ENCODE measurements at places on chromosomes 5 and 9.

DNA sequence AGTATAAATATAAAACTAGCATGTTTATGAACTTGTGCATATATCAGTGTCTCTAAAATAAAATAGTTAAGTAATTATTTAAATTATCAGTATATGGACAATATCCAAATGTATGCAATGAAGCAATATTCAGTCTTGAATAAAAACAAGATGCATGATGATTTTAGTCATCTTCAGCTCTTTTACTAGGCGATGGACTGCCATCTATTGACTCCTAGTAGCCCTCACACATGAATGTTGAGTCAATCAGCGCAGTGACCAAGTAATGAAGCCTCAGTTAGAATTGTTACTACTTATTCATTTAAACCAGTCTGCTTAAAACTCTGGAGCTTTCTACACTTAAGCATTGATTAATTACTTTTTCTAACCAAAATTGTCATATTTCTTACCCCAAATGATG is 92.9 kb upstream of the GRHPR start:
- peak; percentile 20 for DNase-seq

GRCh38 chr5:18749763-18750162 is 1115.5 kb downstream of the TAF11L14 start:
- DNase-seq = no peak

GRCh38 chr9:115170358-115171073 is 52.6 kb upstream of the TNC start:
- DNase-seq = no peak

- no peak for DNase-seq
Measured at GRCh38 chr9:98066235-98066634, 9.7 kb downstream of the NANS start.

DNA sequence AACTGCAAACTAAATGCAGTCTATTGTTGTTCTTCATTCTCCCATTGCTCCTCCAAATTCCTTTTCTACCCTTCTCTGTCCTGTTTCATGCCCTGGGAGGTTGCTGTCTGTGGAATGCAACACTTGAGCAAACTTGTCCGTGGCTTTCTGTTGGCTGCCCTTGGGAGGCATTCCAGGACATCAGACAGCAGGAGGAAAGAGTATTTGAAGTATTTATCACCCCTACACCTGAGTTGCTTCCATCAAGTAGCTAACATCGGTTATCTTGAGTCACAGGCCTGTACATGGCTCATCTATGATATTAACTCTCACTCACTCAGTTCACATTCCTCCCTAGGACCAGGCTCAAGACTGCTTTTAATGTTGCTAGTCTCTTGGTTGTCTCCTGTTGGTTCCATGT is 803.4 kb upstream of the CDH6 start:
- DNase-seq = no peak

- DNase-seq = no peak
Measured at GRCh38 chr5:176429972-176430371, 13.6 kb upstream of the CLTB start.

DNA sequence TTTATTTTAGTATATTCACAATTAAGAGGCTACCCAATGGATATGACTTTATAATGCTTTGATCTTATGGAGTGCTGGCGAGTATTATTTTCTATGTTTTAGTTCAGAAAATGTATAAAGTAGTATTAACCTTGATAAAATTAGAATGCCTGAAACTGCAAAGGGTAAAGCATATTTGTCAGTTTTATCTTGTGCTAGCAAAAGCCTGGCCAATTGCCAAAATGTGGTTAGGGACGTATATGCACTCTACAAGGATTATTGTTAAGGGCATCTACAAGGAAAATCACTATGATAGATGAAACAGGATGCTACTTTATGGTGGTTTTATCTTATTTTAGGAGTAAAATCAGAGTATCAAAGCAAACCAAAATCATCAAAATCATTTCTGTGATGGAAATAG is 281.7 kb downstream of the CCDC171 start:
- no peak for DNase-seq

GRCh38 chr9:131240047-131240921 is 36.0 kb downstream of the FAM78A start:
- no peak for DNase-seq

GRCh38 chr5:53560028-53560427 is 411 bp upstream of the NDUFS4 start:
- DNase-seq = no peak

GRCh38 chr5:142098931-142099330 is 9.6 kb upstream of the NDFIP1 start:
- no peak for DNase-seq

DNA sequence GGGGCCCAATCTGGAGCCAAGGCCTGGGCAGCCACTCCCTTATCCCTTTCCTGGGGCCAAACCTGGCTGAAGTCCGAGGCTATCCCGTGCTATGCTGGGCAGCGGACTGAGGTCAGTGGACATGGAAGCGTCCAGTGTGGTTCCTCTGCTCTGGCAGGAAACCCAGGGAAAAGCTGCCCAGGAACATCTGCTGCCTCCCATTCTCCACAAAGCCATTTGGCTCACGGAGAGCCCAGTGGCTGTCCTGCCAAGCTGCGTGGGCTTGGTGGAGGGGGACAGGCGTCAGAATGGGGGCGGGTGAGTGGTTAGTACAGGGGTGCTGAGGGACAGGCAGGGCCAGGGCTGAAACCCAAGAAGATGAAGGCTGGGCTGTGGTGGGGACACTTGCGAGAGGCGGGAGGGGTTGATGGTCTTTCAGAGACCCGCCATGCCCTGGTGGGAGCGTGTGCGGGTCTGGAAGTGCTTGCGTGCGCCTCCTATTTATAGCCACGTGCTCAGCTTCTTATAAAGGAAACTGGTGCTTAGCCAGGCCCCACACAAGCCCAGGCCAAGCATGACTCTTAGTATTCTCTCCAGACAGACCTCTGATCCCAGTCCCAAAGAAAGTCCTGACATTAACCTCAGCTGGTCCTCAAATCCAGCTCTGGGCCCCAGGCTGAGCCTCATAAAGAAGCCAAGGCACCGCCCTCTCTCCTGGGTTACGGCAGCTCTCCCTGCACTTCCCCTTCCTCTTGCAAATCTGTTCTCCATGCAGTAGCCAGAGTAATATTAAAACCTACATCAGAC is 9.4 kb upstream of the SLC6A7 start:
- no peak for DNase-seq

DNA sequence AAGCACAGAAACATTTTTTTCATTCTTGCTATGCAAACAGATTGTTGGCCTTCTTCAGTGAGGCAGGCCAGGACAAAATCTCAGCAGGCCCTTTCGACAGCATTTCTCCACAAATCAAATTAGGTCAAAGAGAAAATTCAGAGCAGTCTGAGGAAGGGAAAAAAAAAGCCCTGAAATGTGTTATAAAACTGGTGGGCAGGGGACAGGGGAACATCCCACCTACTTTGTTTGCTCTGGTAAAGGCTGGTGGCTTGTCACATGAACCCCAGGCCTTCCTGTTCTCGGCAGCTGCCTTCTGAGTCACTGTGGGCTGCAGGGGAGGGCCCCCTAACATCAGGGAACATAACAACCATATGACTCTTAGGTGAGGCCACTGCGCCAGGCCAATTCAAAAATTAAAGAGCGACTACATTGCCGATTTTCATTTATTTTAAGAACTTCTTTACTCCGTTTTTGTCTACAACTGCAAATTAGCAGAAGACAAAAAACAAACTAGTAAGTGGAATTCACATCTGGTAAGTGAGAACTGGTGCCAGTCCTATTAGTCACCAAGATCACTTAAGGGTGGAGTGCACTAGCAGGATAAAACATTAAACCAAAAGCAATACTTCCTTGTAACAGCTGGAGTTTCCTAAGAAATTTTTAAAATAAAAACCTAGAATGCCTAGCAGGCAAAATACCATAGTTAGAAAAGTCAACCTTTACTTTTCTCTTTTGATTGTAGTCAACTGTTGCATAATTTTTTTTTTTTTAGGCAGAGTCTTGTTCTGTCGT is 46.2 kb upstream of the DENND4C start:
- no peak for DNase-seq

DNA sequence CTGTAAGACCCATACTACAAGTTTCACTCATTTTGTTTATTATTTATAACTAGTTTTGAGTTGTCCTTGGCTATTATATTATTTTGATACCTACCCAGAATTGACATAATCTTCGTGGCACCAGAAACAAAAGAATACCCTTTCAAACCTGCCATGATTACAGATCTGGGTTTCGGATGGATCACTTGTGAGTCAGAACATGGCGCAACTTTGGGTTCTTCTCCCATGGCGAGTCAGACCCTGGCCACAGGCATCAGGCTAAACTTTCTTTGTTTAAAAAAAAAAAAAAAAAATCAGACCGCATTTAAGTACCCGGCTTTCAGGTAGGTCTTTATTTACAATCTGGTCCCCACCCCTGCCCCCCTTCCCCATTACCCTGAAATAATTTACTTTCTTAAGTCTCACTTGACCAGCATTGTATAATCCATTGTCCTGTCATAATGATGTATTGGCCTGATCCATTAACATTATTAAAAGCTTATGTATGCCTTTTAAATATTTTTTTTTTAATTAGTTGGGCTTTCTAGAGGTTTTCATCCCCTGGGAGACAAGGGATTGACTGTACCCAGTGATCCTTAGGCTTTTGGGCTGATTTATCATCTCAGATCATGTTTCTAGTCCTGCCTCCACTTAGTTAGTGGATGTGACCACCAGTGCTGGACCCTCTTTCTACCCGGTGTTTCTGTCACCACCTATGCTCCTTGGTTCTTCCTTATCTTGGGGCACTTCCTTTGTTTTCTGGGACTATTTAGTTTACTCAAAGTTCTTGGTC is 43.9 kb downstream of the F2RL2 start:
- DNase-seq = no peak

- peak; percentile 59 for DNase-seq
Measured at GRCh38 chr9:108412755-108413154, 443.0 kb downstream of the ACTL7B start.

DNA sequence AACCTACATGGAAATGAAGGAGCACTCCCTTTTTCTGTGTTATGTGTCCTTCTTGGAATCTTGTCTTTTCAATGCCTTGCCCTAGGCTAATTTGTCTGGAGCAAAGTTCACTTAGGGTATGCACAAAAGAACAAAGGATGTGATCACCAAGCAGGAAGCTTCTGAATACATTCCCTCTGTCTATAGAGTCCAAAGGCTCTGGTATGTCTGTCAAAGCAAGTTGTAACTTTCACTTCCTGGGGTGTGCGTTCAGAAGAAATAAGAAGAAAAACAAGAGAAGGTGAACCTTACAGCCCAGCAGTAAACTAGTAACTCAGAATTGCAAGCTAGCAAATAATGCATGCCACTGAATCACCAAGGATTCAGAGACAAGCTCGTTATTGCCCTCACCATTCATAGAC is 31.7 kb upstream of the CDH6 start:
- DNase-seq = no peak

DNA sequence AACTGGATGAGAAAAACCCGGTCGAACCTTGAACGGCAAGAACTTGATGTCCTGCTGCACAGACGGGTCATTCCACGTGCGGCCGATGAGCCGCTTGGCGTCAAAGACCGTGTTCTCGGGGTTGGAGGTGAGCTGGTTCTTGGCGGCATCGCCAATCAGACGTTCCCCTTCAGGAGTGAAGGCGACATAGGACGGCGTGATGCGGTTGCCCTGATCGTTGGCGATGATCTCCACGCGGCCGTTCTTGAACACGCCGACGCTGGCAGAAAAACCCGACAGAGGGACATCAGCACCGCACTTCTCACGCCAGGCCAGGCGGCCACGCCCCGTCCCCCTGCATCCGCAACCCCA is 519 bp downstream of the HSPA5 start:
- no peak for DNase-seq

DNA sequence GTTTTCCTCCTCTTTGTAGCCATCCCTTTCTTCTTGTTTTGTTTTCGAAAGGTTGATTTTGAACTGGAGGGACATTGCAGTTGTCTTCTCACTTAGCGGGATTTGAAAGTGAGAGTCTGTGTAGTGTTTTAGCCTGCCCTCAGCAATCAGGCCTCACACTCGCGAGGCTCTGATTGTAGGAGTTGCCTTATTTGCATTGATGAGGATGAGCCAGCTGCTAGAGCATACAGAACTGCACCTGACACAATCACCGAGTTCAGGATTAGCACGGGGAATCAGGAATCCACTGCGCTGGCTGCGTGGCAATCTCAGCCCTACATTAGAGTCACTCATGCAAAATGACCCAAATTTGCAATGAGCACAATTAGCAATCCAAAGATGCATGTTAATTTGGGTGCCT is 122.5 kb upstream of the TMEM161B start:
- no peak for DNase-seq

GRCh38 chr9:123523001-123523400 is 167.0 kb downstream of the CRB2 start:
- DNase-seq = no peak

GRCh38 chr9:82480921-82481320 is 492.3 kb downstream of the SPATA31D1 start:
- DNase-seq = no peak

DNA sequence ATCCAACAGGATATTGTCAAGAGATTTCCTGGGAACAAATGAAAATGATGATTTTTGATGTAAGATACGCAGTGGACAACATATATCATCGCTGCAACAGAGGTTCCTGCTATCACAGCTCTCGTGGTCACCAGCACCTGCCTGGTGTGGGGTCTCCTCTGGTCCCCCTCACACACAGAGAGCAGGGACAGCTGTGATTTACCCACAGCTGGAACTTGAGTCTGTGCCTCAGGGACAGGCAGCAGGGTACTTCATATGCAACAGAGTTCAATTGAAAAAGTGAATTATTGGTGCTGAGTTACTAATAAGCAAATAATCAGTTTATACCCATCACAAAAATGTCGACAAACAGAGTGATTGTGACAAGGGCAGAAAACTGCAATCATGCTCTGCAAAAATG is 93.4 kb downstream of the LMX1B start:
- no peak for DNase-seq

DNA sequence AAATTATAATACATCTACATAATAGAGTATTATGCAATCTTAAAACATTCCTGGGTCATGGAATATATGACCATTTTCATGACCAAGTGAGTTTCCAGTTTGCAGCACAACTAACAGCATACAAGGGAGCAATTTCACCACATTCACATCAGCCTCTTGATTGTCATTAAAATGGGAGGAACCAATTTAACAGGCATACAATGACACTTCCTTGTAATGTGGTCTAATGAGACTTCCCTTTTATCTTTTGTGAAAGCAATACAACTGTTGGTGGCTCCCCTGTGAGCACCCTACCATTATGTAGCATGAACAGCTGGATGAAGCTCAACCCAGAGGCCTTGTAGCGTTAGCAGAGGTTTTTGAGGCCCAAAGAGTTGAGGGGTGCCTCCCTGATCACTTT is 13.6 kb upstream of the TMOD1 start:
- no peak for DNase-seq

Data from T47D (cell line).